ENCODE measurements at places on chromosomes 5 and 9.

GRCh38 chr9:15307523-15307841 is 466 bp upstream of the TTC39B start:
- no peak for DNase-seq

GRCh38 chr5:9781275-9781674 is 151.1 kb upstream of the TAS2R1 start:
- no peak for DNase-seq

GRCh38 chr5:116546033-116546742 is 28.4 kb downstream of the SEMA6A start:
- no peak for DNase-seq

DNA sequence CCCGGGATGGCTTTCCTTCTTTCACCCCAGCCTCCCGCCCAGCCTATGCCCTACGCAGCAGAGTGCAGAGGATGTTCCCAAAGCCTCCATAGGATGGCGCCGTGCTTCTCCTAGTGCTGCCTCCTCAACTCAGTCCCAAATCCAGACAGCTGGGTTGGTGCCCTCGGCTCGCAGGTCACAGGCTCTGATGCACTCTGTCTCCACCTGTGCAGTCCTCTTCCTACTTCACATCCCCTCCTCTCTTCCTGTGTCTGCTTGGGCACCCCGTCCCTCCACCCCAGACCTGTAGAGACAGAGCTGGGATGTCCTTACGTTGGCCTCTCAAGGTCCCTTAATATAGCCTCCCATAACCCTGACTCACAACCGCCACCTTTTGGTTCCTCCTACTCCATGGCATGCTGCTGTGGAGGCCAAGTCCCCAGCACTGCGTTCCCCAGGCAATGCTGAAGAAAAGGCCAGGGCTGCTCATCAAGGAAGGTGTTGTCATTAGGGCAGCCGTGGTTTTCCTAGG is 314.4 kb downstream of the GADD45G start:
- DNase-seq, result no peak

GRCh38 chr9:16867576-16868311 is 2.7 kb downstream of the BNC2 start:
- no peak for DNase-seq

- no peak for DNase-seq
Observed at GRCh38 chr9:113886466-113886865, 10.4 kb downstream of the ZNF618 start.

- no peak for DNase-seq
Observed at GRCh38 chr5:137122075-137122474, 377.1 kb downstream of the SPOCK1 start.

GRCh38 chr9:114094971-114095370 is 4.1 kb downstream of the KIF12 start:
- DNase-seq, result no peak

DNA sequence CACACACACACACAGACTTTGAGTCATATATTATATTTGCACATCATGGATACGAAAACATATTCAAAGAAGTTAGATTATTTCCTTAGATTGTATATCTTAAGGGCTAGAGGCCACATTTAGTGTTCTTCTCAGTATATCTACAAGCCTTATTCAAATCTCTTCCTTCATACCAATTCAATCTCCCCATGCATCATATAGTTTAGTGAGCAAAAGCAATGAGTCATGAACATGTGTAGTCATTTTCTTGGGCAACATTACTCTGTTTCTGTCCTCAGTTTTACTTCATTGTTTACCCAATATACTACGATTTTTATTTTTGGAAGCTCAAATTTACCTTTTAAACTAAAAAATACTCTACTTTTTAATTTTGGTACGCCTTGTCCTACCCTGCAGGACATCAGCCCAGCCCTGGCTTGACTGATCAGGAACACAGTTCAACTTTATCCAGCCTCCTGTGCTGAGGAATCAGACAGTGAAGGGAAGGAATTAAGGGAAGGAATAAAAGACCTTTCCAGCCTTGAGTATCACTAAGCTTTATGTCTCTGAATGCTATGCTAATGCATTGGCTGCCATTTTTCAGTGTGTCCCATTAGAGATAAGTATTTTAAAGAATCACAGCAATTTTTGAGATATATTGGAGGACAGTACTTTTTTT is 101.7 kb upstream of the FST start:
- DNase-seq, result no peak

DNA sequence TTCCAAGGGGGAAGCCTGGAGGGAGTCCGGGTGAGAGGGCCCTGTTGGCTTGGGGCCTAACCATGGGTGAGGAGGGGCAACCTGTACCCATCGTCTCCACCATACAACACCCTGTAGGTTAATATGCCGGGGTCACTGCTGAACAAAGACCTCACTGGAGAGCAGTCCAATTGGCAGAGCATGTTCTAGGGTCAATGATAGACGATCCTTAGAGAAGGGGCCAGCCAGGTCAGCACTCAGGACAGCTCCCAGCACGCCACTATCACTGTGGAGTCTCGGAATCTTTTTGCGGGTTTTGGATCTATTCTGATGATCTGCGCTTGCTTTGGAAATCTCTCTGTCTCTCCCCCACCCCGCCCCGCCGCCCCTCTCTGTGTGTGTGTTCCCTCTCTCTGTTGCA is 218.4 kb upstream of the MVB12B start:
- no peak for DNase-seq

DNA sequence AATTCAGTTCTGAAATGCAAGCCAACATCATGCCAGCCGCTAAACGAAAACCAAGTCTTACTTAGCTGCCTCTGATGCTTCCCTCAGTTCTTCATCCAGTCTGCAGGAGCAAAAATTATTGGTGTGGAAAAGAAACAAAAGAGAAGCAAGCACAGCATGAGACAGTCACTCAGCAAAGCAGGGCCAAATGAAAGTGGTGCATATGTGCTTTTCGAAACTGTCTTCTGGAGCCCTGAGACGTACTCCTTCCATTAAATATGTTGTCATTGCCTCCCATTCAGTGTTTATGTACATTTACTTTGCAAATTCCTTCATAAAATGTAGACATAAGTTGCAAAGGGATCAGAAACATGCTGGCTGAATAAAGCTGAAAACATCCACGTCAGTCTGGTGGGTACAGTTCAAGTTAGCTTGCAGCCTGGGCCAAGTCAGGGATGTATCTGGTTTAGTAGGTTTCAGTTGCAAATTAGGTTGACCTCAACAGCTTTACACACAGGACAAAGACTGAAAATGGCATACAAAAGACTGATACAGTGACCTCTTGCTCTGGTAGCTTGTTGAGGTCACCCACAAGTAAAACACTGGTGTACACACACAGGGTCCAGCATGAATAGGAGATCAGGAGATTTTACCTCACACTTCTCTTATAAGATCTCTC is 139.7 kb upstream of the PCA3 start:
- DNase-seq, result peak; percentile 70

GRCh38 chr5:173910215-173910614 is 22.1 kb downstream of the CPEB4 start:
- DNase-seq, result no peak

DNA sequence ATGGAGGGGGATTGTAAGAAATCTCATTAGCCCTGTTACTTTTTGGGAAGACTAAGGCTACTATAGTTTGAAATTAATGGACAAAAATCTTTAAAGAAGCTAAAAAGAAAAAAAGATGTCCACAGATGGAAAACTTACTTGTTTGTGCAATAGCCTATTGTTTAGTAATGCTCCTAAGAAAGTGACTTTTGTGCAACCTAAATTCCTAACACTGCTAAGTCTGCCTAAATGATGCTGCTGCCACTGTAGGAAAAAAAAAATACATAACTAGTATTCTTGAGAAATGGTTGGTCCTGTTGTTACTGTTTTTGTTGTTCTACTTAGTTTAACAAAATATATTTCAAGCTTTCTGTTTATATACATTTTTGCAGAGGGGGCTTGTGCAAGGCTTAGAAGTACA is 108.2 kb upstream of the NR3C1 start:
- DNase-seq, result no peak

DNA sequence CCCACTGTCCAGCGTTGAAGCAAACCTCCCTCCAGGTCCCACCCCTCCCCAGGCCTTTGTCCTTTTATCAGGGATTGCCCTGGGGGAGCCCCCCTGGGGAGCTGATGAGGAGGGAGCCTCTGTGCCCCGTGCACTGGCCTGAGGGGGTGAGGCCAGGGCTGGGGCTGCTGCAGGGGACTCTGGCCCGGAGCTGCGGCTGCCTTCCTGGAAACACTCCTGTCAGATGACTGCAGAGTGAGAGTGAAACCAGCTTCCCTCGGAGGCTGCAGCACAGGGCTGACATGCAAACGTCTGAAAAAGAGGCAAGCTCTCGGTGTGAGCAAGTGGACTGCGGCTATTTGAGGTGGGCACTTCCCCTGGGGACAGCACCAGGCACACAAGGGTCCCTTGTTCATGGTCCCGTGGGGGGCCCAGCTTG is 4.6 kb upstream of the TRAF2 start:
- no peak for DNase-seq

GRCh38 chr9:10443868-10444204 is 169.0 kb downstream of the PTPRD start:
- DNase-seq, result no peak

DNA sequence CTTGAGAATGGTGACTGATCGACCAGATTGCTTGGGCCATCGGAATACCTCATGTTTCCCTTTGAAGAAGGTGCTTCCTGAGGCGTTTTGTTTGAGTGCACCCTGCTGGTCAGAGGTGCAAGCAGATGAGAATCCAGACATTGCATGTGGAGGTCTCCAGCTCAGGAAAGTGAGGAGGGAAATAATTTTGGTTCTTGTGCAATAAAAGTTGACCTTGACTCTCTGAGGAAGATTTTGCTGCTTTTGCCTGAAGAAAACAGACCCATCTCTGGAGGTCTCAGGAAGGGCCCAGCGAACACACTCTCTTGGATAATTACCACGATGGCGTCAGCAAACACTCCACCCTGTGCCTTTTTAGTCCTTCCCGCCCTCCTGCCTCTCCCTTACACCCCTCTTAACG is 69.7 kb downstream of the GRAMD2B start:
- DNase-seq, result no peak

GRCh38 chr5:10634050-10634449 is 70.2 kb downstream of the ANKRD33B start:
- DNase-seq, result no peak

GRCh38 chr5:16561660-16562059 is 55.1 kb downstream of the RETREG1 start:
- DNase-seq, result no peak

GRCh38 chr9:7967093-7967827 is 167.7 kb upstream of the DMAC1 start:
- DNase-seq, result no peak

DNA sequence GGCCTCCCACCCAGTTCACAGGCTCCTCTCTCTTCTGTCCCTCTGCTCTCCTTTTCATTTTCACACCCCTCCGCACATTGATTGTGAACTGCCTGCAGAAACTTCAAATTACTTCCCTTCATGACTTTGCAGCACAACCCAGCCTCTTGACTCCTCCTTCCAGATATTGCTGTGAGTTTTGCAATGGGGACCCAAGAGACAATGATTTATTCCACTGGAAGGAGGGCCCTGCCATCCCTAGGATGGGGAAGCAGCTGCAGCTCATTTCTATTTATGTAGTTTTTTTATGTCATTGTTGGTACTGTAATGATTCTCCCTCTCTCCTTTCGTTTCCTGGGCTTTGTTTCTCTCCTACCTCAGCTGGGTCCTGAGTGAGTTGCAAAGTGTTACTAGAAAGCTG is 364.9 kb downstream of the ICE1 start:
- no peak for DNase-seq

DNA sequence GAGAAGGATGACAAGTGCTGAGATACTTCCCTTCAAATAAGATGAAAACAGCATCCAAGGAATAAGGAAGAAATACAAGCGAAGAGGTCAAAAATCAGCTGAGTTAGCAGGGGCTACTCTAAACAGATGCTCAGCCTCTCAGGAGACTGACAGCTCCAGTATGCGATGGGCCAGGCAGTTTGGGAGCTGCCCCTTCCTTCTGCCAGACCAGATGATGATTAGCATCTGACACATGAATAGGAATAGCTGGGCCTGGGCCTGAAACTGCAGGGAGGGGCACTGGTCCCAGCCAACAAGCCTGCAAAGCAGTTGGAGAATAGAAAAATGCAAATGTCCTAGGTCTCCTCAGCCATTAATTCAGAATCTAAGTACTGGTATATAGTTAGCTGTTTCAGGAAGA is 13.1 kb upstream of the MAP3K1 start:
- peak; percentile 81 for DNase-seq

DNA sequence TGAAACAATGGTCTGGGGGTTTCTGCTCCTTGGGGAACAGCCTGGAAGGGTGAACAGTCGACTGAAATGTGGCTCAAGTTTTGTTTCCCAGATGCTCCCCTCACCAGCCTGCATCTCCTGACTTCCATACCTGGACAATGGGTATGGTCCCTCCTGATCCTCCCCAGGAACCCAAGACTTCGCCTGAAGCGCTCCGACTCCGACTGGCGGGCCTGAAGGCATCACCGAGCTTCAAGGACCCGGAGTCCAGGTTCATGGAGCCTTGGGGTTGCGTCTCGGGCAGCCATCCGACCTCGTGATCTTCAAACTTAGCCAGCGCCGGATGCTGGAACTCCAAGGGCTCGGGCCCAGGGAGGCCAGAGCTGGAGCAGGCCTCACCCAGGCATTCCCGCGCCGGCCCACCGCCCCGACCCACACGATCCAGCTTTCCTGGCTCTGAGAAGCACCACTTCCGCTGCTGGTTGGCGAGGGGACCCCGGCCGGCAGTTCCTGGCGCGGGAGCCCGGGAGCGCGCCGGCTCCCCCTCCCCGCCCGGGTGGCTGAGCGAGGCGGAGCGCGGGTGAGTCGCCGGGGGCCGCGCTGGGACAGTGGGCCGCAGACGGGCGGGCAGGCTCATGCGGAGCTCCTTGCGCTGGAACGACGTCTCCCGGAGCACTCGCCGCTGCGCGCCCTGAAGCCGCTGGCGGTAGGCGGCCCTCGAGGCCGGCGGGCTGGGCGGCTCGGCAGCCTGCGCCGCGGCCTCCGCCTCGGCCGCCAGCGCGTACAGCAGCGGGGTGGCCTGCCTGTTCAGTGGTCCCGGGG is 5.2 kb downstream of the SHROOM1 start:
- no peak for DNase-seq

DNA sequence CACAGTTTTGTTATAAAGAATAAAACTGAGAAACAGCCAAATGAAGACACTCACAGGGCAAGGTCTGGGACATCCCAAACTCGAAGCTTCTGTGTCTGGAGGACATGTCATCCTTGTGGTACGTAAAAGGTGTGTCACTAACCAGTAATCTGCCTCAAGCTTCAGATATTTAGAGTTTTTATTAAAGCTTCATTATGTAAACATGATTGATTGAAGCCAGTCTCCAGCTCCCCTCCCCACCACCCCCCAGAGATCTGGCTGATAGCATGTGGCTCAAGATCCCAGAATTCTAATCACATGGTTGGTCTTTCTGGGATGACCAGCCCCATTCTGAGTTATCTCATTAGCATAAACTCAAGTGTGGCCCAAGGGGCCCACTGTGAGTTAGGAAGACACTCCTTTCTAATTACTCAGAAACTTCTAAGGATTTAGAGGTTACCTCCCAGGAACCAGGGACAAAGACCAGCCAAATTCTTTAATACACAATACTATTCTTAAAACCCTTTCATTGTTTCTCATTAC is 31.4 kb upstream of the ERAP1 start:
- no peak for DNase-seq

DNA sequence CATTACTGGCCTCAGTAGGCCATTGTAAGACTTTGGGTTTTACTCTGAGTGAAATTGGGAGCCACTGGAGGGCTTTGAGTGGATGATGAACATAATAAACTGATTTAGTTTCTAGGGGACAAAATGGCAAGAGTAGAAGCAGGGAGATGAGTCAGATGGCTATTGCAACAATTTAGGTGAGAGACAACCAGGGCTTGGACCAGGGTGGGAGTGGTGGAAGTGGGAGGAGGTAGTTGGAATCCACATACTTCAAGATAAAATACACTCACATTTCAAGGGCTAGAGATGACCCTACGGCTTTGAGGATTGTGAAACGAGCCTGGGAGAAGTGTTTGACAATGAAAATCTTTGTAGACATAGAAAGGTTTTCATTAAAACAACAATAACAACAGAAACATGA is 136.3 kb downstream of the ACTBL2 start:
- no peak for DNase-seq

Measured in spinal cord (tissue), 10 donors.